ENCODE measurements at places on chromosomes 12 and 14.

DNA sequence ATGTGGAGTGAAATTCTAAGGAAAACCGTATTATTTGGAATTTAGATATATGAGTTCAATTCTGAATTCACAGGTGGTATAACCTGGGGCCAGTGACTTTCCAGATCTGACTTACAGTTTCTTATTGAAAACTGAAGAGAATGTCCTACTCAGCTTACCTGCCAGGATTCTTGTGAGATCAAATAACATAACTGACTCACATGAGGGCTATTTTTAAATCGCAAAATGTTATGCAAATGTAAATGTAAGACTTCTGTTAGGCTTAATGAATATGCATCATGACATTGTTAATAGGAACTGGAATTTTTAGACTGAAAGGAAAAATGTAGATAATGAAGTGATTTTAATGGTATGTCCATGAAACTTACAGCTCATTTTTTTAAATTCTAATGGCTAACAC is 1142.1 kb downstream of the FLRT2 start:
- no peak for DNase-seq

- no peak for DNase-seq
Measured at GRCh38 chr12:130613831-130614529, 102.1 kb downstream of the RIMBP2 start.

DNA sequence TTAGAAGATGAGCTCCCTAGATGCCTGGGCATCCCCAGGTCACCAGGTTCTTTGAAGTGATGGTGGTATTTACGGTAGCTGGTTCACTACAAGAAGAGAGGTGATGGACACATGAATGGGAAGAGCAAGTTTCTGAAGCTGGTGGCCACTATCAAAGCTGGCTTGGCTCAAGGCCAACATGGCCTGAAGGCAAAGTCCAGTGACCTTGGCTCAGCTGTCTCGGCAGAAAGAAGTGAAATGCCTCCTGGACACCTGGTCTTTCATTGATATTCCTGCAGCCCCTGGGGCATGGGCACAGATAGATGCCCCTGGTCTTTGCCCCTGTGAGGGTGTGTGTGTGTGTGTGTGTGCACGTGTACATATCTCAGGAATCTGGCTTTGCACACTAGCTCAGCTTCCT is 441.8 kb upstream of the TMPO start:
- no peak for DNase-seq

DNA sequence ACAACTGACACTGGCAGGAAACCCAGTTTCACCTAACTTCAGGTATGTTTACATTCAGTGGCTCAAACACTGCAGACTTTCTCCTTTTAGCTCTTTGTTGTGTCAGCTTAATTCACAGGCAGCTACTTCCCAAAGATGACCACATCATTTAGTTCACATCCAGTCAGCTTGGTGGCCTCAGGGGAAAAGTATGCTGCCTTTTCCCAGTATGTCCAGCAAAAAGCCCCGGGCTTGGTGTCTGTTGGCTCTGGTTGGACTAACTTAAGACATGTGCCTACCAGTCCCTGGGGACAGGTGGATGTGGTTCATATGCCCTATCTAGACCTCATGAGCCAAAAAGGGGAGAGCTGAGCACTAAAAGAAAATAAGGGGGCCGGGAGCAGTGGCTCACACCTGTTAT is 56.4 kb downstream of the GOLGA5 start:
- peak; percentile 34 for DNase-seq

DNA sequence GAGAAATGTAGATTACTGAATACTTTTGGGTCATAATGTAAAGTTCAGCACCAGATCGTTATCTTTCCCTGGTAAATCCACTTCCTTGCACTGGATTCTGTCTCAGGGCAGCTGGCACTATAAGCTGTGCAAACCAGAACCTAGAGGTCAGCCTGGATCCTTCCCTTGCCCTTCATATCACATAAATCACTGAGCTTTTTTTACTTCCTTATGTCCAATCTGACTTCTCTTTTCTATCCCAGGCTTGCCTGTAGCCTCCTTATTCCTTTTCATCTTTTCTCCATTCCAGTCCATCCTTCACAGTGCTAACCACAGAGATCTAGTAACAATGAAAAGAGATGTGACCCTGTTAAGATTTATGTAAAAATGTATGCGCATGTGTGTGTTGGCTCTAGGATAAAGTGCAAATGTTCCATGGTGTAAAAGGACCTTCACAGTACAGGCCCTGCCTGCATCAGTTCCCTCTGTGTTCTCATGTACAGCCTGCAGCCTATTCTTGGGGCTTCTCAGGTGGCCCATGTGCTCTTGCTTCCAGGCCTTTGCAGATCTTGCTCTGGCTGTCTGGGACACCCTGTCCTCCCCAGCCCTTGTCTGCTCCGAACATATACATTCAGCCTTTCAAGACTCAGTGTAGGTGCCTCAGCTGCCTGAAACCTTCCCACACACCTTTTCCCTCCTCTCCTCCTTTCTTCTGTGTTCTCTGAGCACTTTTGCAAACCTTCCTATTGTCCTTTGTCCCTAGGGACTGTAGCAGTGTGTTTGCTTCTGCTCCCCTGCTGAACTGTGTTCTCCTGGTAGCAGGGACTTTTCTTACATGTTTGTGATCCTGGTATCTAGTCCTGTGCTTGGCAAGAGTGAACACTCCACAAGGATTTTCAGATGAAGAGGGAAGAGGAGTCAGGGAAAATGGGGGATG is 30.0 kb downstream of the PELI2 start:
- no peak for DNase-seq

- DNase-seq: peak; percentile 17
Measured at GRCh38 chr14:30656190-30656632, 34.1 kb downstream of the SCFD1 start.

- no peak for DNase-seq
Measured at GRCh38 chr12:75481013-75481705, 604 bp downstream of the GLIPR1 start.

- DNase-seq: no peak
Measured at GRCh38 chr12:13981990-13982389, 588 bp upstream of the GRIN2B start.

GRCh38 chr12:116528498-116528897 is 30.7 kb upstream of the MAP1LC3B2 start:
- no peak for DNase-seq

GRCh38 chr12:116878567-116879508 is 2.4 kb downstream of the HRK start:
- DNase-seq: no peak

- no peak for DNase-seq
Measured at GRCh38 chr12:27807063-27807703, 27.1 kb upstream of the MANSC4 start.

- DNase-seq: no peak
Measured at GRCh38 chr14:99574099-99574880, 29.7 kb downstream of the CCDC85C start.

DNA sequence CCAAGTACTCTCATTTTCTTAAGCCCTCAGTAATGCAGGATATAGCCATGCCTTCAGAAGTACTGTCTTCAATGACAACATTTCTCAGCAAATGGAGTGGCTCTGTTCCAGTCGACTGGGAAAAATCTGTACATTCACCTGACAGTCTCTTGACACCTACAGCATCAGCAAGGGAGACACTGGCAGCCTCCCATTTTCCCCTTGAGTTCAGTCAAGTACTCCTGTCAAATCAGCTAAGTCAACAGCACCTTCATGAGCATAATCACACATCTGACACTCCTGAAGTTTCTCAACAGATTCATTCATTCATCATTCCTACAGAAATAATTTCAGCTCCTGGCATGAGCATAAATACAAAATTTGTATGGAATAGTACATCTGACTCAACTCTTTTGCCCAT is 46.1 kb downstream of the INTS13 start:
- no peak for DNase-seq

GRCh38 chr12:41123871-41124270 is 64.2 kb upstream of the PDZRN4 start:
- DNase-seq: no peak

GRCh38 chr12:119691202-119691810 is 23.4 kb downstream of the PRKAB1 start:
- no peak for DNase-seq

- DNase-seq: no peak
Measured at GRCh38 chr12:22163594-22163993, 117.6 kb downstream of the CMAS start.

DNA sequence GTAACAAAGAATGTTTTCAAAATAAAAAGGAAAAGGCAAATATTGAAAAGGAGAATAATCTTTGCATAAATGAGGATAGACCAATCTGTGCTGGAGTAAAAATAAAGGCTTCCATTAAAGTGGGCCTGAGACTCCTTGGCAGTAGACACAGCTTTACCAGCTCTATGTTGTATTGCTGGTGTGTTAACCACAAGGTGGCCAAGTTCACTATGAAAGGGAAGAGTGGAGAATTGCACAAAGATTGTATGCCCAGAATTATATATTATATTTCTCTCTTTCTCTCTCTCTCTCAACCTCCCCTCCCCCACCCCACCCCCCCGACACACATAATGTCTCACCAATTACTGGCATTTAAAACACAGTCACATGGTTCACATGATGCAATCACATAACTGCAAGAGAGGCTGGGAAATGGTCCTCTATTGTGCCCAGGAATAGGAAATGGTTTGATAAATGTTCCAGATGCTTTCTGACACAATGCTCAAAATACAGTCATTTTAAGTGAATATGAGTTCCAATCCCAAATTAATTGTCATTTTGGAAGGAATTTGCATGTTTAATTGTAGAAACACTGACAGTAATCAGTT is 222.6 kb upstream of the SYT1 start:
- no peak for DNase-seq

GRCh38 chr12:105041186-105041585 is 43.1 kb downstream of the ALDH1L2 start:
- no peak for DNase-seq

GRCh38 chr12:127389923-127390322 is 877.0 kb upstream of the TMEM132C start:
- DNase-seq: peak; percentile 42

DNA sequence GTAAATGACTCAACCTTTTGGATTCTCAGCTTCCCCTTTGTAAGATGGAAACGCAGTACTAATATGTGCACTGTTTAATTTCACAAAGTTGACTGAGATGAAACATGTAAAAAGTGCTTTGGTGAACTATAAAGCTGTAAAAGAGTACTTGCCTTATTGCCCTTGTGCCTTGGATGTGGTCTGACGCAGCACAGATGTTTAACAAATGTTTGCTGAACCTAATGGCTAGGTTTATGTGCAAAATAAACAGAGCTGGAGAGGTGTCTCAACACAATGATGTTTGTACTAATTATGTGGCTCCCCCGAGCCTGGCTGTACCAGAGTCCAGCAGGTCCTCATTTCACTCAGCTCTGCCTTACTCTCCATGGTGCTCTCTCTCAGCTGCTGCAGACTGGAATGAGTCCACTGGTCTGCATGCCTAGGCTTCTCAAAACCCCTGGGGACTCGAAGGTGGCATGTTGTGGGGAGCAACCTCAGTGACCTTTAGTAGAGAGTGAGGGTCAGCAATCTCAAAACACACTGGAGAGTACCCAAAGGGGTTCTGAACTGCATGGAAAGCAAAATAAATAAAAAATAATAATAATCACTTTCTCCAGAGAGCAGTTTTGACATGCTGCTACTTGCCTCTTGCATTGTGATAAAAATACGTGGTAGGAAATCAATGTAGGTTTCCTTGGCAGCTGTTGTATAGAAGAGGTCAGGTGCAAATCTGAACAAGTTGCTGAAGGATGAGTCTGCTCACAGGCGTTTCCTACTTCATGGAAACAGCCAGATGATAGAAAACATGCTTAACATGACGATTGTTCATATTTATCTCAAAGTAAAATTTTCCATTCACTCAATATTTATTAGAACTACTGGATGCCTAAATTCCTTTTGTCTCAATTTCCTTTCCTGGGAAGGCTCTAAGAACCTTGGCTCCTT is 8.5 kb upstream of the AMIGO2 start:
- DNase-seq: no peak

- DNase-seq: no peak
Measured at GRCh38 chr12:66776974-66777373, 98.1 kb upstream of the GRIP1 start.

DNA sequence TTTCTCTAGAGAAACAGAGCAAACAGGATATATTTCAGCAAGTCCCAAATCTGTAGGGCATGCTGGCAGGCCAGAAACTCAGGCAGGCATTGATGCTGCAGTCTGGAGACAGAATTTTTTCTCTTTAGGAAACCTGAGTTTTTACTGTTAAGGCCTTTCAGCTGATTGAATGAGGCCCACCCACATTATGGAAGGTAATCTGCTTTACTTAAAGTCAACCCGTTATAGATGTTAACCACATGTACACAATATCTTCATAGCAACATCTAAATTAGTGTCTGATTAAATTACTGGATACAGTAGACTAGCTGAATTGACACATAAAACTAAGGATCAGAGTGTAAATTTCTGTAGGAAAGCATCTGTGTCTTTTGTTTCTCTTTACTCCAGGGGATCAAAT is 65.2 kb downstream of the SRGAP1 start:
- DNase-seq: no peak

GRCh38 chr12:52020539-52021336 is 14.0 kb downstream of the TAMALIN start:
- DNase-seq: no peak

- DNase-seq: no peak
Measured at GRCh38 chr12:18259906-18260682, 1.2 kb upstream of the PIK3C2G start.

DNA sequence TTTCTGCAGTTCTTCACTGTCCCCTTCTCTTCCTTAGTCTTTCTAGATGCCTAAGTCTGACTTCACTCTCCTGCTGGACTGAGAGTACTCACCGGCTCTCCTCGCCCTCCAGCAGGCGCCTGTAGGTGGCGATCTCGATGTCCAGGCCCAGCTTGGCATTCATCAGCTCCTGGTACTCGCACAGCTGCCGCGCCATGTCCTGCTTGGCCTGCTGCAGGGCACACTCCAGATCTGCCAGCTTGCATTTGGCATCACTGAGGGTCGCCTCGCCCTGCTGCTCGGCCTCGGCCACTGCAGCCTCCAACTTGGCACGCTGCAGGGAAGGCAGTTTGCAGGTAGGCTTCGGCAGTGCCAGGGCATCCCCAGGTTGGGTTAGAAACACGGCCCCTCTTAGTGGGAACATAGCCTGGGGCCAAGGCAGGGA is 5.2 kb downstream of the KRT84 start:
- DNase-seq: no peak

DNA sequence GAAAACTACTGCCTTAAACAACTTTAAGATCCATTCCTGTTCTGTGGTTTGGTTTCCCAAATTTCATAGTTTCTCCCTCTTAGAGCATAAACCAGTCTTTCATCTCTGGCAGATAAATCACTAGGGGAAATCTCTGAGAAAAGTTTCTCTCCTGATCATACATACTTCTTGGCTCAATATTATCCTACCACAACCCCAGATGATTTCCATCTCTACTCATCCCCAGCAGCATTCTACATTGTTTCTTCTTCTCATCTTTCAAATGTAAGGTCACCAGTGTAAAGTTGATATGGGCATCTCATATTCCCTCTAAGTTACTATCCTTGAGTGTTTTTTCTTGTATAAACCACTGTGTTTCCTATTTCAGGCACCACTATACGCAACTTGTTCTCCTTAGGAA is 45.9 kb upstream of the PLEKHG7 start:
- DNase-seq: no peak

DNA sequence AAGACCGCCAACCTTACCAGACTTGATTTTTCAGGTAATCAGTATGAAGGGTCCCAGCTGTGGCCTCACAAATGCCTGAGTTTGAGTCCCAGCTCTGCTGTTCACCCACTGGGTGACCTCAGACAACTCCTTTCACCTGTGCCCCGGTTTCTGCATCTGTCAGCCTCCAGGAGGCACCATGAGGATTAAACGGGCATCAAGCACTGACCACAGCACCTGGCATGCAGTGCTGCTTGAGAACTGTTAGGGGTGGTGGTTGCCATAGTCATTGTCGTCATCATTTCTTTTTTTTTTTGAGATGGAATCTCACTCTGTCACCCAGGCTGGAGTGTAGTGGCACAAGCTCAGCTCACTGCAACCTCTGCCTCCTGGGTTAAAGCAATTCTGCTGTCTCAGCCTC is 57.9 kb downstream of the PHETA1 start:
- no peak for DNase-seq

GRCh38 chr14:35284506-35284905 is 7.7 kb upstream of the PSMA6 start:
- no peak for DNase-seq

All from GM04503 (cell line).